ENCODE measurements at places on chromosomes 7 and 10.

GRCh38 chr7:158811894-158812293 is 17.4 kb downstream of the ESYT2 start:
- DNase-seq: no peak

DNA sequence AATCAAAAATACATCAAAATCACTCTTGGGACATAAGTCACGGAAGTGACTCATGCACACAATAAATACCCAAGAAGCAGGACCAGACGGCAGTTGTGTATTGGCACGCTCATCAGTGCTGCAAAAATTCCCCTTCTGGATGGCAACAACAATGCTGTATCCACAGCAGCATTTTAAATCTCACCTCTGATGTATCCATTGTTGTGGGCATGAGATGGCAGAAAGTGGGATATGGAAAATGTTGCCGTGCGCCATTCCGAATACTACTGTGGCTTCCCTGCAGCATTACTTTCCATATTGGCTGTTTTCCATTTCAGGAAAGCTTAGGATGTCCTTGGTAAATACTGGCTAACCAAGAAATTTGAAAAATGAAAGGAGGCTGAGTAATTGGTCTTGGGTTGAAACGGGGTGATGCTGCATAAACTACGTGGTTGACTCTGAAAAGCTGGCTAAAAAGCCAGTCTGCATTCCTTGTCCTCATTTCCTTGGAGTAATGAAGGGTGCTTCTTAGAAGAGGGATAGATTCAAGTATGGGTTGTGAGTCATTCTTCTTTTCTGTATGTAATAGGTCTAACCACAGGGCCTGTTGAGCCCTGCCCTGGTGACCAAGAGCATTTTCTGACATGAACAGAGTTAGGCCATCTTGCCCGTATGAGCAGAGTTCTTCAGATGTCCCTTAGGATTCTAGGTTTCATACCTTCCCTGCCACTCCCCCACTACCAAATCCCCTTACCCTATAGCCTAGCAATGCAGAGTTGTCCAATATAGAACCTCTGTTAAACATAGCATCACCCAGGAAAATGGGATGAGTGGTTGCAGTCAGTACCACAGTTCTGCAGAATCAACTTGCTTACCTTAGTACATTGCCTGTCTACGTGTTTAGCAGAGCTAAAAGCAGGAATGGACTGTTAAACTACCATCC is 36.3 kb upstream of the TOMM7 start:
- DNase-seq: no peak

- no peak for DNase-seq
These were observed 9.9 kb downstream of the VIM start for GRCh38 chr10:17237915-17238444.

GRCh38 chr7:51543801-51544553 is 227.4 kb upstream of the COBL start:
- no peak for DNase-seq

Data from activated naive CD4-positive, alpha-beta T cell treated with Interleukin-2 at 50 U/mL for 16 hours (primary cell).